ENCODE measurements at places on chromosomes 2 and 18. TPM values are rescaled to one million over a fixed set of nuclear protein-coding genes. Genes with fewer than 3 reads are reported as not detected.

The NEU2 gene
- total RNA-seq = not detected

The CSRNP3 gene
- not detected for total RNA-seq

The CCDC85A gene
- total RNA-seq = 11.2 TPM

The ETAA1 gene
- 10.7 TPM for total RNA-seq

The TDRD15 gene
- total RNA-seq = under 0.01 TPM

The C1GALT1C1L gene
- total RNA-seq = 0.09 TPM

The CYTIP gene
- total RNA-seq = not detected

The DOK6 gene
- total RNA-seq = 0.28 TPM

The LPIN1 gene
- 54.1 TPM for total RNA-seq

The CREG2 gene
- total RNA-seq = 0.72 TPM

The CRYGC gene
- total RNA-seq = not detected

The PROKR1 gene
- not detected for total RNA-seq

The CRACDL gene
- 8.7 TPM for total RNA-seq

The PTRHD1 gene
- total RNA-seq = 36.7 TPM

The DYSF gene
- 87.3 TPM for total RNA-seq

The TNFAIP6 gene
- 1.8 TPM for total RNA-seq

The SLC16A14 gene
- total RNA-seq = 0.18 TPM

The RTN4 gene
- total RNA-seq = 145 TPM

The RAB31 gene
- total RNA-seq = 24.9 TPM

The ST3GAL5 gene
- 19.7 TPM for total RNA-seq

The DQX1 gene
- total RNA-seq = 0.09 TPM

The SERPINB4 gene
- not detected for total RNA-seq

The BOLL gene
- not detected for total RNA-seq

The LBX2 gene
- total RNA-seq = 1.4 TPM

The AMER3 gene
- not detected for total RNA-seq

The SOX11 gene
- not detected for total RNA-seq

The ABHD1 gene
- under 0.01 TPM for total RNA-seq

The POTEC gene
- total RNA-seq = not detected

The STARD6 gene
- not detected for total RNA-seq

The ATP6V1B1 gene
- not detected for total RNA-seq

The ABCG5 gene
- total RNA-seq = not detected

The LDLRAD4 gene
- total RNA-seq = 2.0 TPM

The GGCX gene
- total RNA-seq = 28.2 TPM

The G6PC2 gene
- total RNA-seq = not detected

The CDH7 gene
- not detected for total RNA-seq

The GCG gene
- total RNA-seq = not detected

The ABCG8 gene
- not detected for total RNA-seq

The HSBP1L1 gene
- total RNA-seq = 2.0 TPM

The IL37 gene
- not detected for total RNA-seq
